ENCODE measurements at places on chromosomes 12 and 14.

DNA sequence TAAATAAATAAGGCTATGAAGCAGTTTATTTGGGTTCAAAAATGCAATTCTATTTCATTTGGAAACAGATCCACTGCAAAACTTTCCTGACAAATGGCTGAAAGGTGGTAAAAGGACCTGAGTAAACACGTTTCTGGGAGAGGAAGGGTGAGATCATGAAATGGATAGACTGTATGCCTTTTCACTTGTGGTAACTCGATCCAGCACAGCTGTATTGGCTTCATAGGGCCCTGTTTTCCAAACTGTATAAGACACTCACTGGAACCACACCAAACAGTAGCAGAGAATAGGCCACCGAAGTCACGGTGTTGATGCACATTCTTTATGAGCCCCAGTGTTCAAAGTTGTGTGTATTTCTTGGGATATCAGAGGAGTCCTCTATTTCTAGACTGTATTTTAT, 325.2 kb upstream of the DIO2 start:
- H3K27me3 ChIP-seq, result no peaks in the 10 kb centered on the region
- no peak overlapping the region for H3K27ac ChIP-seq
- H3K4me1 ChIP-seq, result no peaks in the 10 kb centered on the region
- no peak for DNase-seq
- H3K4me3 ChIP-seq, result no peak overlapping the region

GRCh38 chr14:50791201-50791600, 39.8 kb downstream of the NIN start:
- H3K36me3 ChIP-seq, result no peaks in the 10 kb centered on the region
- no peak overlapping the region for H3K4me3 ChIP-seq
- no peaks in the 10 kb centered on the region for H3K27me3 ChIP-seq
- H3K27ac ChIP-seq, result no peak overlapping the region
- no peak for DNase-seq
- peaks cover 8% of the 10 kb centered on the region for H3K4me1 ChIP-seq

DNA sequence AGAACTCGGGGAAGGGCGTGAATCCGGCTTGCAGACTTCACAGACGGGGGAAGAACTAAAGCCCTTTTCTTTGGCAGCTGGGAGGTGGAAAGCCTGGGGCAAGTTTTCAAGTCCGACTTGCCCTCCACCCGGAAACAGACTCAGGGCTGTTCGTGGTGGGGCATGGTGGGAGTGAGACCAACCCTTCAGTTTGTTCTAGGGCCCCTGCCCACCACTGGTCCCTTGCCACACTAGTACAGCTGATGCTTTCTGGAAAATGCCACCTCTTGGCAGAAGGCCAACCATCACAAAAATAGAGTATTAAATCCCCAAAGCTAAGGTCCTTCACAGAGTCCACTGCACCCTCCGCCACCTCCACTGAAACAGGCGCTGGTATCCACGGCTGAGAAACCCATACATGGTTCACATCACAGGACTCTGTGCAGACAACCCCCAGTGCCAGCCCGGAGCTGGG, 50.4 kb upstream of the DDX11 start:
- no peak overlapping the region for H3K27ac ChIP-seq
- H3K27me3 ChIP-seq, result peaks cover 18% of the 10 kb centered on the region
- no peaks in the 10 kb centered on the region for H3K36me3 ChIP-seq

GRCh38 chr14:101463566-101464171, 97.6 kb upstream of the DIO3 start:
- H3K4me1 ChIP-seq, result no peaks in the 10 kb centered on the region
- H3K4me3 ChIP-seq, result no peak overlapping the region
- no peak for DNase-seq
- no peak overlapping the region for H3K27ac ChIP-seq
- H3K27me3 ChIP-seq, result peaks cover 26% of the 10 kb centered on the region

- no peak for DNase-seq
- H3K27me3 ChIP-seq, result peaks cover 9% of the 10 kb centered on the region
- no peak overlapping the region for H3K27ac ChIP-seq
- no peaks in the 10 kb centered on the region for H3K36me3 ChIP-seq
- no peak overlapping the region for H3K4me3 ChIP-seq
These were observed 49.0 kb upstream of the EGLN3 start for GRCh38 chr14:33999771-34000291.

DNA sequence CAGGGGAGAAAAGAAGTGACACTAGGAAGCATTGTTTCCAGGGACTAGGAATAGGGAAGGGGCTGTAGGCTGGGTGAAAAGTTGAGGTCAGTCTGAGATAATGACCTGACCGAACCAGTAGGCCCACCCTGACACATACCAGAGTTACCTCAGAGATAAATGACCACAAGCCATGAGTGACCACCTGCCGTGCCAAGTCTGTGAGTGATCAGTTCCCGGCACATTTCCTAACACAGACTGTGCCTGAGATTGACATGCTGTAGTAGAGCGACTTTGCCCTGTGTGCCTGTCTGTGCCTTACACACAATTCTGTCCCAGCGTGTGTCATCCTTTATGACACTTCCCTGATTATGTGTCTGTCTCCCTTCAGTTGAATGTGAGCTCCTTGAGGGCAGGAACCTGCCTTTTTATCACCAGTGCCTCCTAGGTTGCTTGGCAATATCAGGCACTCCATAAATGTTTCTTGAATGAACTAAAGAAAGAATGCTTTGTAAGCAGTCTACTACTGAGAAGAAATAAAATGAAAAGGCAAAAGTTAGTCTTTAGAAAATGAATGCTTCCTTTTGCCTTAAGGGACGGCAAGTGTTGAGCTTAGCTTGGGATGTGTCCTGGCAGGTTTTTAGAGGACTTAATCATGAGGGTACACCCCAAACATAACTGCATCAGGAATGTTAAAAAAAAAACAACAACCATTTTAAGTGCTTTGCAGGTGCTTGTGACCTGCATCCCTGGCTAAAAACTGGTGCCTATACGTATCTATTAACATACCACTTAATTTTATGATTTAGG, 9.6 kb upstream of the SSPN start:
- peaks cover 23% of the 10 kb centered on the region for H3K4me1 ChIP-seq
- no peak overlapping the region for H3K27ac ChIP-seq
- H3K27me3 ChIP-seq, result no peaks in the 10 kb centered on the region

DNA sequence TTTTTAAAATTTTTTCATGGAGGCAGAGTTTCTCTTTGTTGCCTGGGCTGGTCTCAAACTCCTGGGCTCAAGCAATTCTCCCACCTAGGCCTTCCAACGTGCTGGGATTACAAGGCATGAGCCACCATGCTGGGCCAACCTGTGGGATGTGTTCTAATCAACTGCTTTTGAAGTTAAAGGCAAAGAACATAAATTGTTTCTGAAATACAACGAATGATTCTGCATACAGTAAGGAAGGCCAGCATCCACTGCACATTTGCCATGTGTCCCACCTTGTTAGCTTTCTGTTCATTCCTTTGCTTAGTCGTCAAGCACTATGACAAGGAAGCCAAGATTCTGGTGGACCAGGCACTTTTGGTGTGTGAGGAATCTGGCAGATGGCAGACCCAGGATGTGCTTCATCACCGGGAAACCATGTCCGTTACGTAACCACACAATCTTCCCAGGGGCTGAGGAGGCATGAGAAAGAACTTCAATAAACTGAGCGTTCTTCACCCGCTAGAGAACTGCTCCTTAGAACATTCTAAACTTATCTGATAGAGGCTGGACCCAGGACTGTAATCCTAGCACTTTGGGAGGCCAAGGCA, 24.5 kb downstream of the MOK start:
- peak overlapping the region; percentile 15 for H3K4me3 ChIP-seq
- H3K4me1 ChIP-seq, result peaks cover 61% of the 10 kb centered on the region
- no peaks in the 10 kb centered on the region for H3K27me3 ChIP-seq
- DNase-seq, result peak; percentile 98
- H3K27ac ChIP-seq, result peak overlapping the region; percentile 99
- H3K36me3 ChIP-seq, result peaks cover 26% of the 10 kb centered on the region

DNA sequence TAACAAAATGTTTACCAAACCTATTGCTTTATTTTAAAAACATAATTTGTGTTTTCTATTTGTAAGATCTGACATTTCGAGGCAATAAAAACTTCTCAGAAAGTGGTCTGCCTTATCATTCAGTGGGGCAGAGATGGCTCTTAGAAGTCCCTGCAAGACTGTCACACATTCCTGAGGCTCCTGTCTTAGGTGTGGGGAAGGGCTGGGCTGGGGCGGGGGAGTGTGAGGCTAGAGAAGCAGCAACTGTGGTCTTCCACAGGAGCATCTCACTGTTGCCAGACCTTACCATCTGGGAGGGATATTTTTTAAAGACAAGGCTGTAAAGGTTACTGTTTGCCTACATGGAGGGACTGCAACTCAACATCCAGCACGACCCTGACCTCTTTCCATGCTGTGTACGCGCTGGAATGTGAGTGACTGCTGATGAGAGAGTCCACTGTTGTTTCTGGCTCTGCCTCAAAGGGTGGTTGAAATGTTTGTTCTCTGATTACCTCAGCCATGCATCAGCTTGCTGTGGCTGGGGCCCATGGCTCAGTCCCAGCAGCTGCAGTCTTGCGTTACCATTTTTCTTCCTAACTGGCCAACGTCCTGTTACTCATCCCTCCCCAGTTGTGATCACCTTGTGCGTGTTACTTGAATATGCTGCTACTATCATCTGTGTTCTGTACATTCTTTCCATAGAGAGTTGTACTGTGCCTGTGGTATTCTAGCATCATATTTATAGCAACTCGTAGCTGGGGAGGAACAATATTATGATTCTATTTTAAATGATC, 12.4 kb downstream of the ERG28 start:
- peak; percentile 82 for DNase-seq
- peak overlapping the region; percentile 30 for H3K27ac ChIP-seq
- H3K4me1 ChIP-seq, result peaks cover 26% of the 10 kb centered on the region
- H3K36me3 ChIP-seq, result peaks cover 5% of the 10 kb centered on the region

DNA sequence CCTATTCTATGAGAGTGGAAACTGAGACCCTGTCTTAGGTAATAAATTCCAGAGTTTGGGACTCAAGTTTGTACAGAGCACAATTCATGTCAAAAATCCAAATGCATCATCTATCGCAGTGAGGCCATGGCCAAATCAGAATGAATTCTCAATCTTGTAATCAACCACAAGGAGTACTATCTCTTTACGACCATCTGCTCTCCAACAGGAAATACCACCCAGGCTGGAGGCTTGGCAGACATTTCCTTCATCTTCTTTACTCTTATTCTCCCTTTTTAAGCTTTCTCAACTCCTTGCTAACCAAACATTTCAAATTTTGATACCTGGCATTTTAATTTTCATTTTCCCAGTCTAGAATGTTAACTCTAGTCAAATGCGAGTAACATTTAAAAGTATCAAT, 32.7 kb upstream of the RNU6-7 start:
- H3K4me3 ChIP-seq, result no peak overlapping the region
- H3K4me1 ChIP-seq, result no peaks in the 10 kb centered on the region
- DNase-seq, result no peak
- H3K27me3 ChIP-seq, result no peaks in the 10 kb centered on the region
- H3K36me3 ChIP-seq, result no peaks in the 10 kb centered on the region

GRCh38 chr12:103742349-103742932, 98.6 kb downstream of the NT5DC3 start:
- no peaks in the 10 kb centered on the region for H3K27me3 ChIP-seq
- peak; percentile 39 for DNase-seq
- H3K4me1 ChIP-seq, result no peaks in the 10 kb centered on the region
- no peaks in the 10 kb centered on the region for H3K36me3 ChIP-seq
- H3K27ac ChIP-seq, result no peak overlapping the region

DNA sequence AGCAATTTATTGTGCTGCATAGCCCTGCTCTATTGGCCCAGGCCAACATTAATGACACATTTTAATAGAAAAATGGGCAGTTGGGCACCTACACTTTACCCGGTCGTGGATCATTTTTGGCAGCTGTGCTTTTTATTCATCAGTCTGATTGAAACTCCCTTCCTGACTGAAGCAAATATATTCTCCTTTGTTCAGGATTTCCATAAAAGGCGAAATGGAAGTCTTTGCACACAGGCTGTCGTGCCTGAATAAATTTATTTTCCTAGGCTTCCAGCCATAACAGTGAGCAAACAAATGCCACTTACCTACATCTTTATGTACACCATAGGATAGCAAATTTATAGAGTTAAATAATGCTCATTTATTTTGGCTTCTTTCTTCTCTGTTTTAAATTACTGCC, 480.7 kb upstream of the DCN start:
- H3K4me3 ChIP-seq, result no peak overlapping the region
- no peak for DNase-seq
- no peaks in the 10 kb centered on the region for H3K4me1 ChIP-seq
- no peak overlapping the region for H3K27ac ChIP-seq
- no peaks in the 10 kb centered on the region for H3K27me3 ChIP-seq

DNA sequence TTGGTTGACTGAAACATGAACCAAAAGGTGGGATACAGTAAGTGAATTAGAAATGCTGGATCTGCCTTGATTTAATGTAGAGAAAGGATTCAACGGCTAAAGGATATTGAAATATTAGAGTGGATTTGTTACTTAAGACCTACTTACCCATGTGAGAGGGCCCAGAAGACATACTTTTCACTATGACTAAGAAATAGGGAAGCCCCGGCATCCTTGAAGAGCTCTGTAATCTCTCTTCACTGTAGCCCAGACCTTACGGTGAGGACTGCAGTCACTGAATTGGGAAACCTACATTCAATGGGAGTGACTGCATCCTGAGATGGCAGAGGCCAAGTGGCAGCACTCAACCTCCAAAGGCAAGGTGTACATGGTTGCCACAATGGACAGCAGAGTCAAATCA, 52.5 kb downstream of the KANSL2 start:
- H3K27me3 ChIP-seq, result no peaks in the 10 kb centered on the region
- no peak overlapping the region for H3K4me3 ChIP-seq
- H3K27ac ChIP-seq, result no peak overlapping the region
- no peaks in the 10 kb centered on the region for H3K36me3 ChIP-seq
- H3K4me1 ChIP-seq, result no peaks in the 10 kb centered on the region

DNA sequence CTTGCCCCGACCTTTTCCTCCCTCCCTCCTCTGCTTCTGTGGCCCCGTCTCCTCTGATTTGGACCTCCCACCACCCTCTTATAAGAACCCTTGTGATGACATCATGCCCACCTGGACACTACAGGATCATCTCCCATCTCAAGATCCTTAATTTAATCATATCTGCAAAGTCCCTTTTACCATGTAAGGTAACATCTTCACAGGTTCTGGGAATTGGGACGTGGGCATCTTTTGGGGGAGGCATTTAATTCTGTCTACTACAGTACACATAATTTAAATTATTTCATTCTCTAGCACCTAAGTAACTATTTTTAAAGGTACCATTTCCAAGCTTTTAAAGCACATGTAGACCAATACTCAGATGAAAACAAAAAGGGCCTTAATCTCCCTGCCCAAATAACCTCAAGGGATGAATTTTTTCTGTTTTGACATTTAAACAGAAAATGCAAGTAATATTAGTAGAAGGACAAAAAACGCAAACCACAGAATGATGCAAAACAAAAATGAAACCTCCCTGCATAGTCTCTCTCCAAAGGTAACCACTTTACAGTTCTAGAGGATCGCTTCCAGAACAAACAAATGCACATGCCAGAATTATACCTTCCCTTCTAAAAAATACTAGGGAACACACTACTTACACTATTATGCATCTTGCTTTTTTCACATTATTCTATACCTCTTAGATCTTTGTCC, 222.1 kb downstream of the AACS start:
- no peaks in the 10 kb centered on the region for H3K27me3 ChIP-seq
- no peak overlapping the region for H3K27ac ChIP-seq
- no peak for DNase-seq
- H3K36me3 ChIP-seq, result no peaks in the 10 kb centered on the region
- no peak overlapping the region for H3K4me3 ChIP-seq

GRCh38 chr12:123744836-123745235, 17.3 kb upstream of the DNAH10 start:
- H3K4me1 ChIP-seq, result no peaks in the 10 kb centered on the region
- no peaks in the 10 kb centered on the region for H3K27me3 ChIP-seq
- DNase-seq, result no peak

- 0 out of 2 replicates have a peak, but pooled peaks cover 4% of the 10 kb centered on the region for H3K36me3 ChIP-seq
- no peak overlapping the region for H3K4me3 ChIP-seq
- peak; percentile 81 for DNase-seq
- 0 out of 2 replicates have a peak overlapping the region, but pooled peaks have one; percentile 16 for H3K27ac ChIP-seq
These were observed 87.2 kb upstream of the FGD4 start for GRCh38 chr12:32312049-32312670.

Data from GM23248 (cell line).